ENCODE measurements at places on chromosomes 6 and 20. TPM values are rescaled to one million over a fixed set of nuclear protein-coding genes. Genes with fewer than 3 reads are reported as not detected.

DNA sequence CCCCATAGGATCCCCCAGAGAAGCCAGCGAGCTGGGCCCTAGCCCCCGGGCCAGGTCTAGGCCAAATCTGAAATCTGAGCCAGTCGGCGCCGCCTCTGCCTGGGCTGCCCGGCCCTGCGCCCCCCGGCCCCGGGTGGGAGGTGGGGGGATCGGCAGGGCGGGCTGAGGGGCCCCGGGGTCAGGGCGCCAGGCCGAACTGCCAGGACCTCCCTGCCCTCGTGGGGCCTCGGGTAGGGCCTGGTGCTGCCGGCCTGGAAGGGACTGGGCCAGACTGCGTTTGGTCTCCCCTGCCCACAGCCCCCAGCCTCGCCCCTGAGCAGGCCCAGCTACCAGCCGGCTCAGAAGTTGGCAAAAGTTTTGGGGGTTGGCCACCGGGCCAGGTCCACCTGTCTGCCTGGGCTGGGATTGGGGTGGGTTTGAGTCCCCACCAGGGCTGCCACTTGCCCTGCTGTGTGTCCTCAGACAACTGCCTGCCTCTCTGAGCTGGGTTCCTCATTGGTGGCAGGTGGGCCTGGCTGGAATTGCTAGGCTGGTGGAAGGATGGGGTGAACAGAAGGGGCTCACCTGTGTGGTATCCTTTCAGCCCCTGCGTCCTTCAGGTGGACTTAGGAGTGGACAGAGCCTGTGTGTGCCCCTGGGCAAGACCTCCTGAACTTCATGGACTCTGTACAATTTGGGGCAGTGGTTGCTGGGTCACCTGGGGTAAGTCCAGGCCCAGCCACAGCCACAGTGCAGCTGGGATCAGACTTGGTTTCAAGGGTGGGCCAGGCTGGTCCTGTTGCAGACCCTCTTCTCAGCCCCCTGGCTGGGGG is 801 bp downstream of the SRC start:
- no peak for DNase-seq
- H3K27me3 ChIP-seq: no peaks in the 10 kb centered on the region
- no peaks in the 10 kb centered on the region for H3K36me3 ChIP-seq
- H3K27ac ChIP-seq: peak overlapping the region; percentile 93
- H3K4me3 ChIP-seq: peak overlapping the region; percentile 79

- no peak overlapping the region for H3K27ac ChIP-seq
- DNase-seq: no peak
- no peak overlapping the region for H3K4me3 ChIP-seq
- peaks cover 26% of the 10 kb centered on the region for H3K4me1 ChIP-seq
- H3K36me3 ChIP-seq: no peaks in the 10 kb centered on the region
Observed at GRCh38 chr6:108630050-108630714, 69.5 kb downstream of the FOXO3 start.

DNA sequence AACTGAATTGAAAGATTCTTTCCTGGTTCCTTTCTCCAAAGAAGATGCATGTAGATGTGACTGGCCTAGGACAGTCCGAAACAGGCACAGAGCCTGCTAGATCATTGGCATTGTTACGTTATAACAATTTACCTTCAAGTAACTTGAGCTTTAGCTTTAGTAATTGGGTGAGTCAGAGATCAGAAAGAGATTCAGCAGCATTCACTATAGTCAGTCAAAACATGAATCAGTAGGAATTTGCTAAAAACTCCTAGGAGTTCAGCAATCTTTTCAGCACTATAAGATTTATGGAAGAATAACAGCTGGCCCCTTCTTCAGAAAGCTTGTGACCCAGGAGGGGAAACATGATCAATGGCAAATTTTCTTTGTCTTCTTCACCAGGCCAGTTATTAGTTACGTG is 281.7 kb upstream of the PRDM1 start:
- H3K4me3 ChIP-seq: no peak overlapping the region
- H3K36me3 ChIP-seq: no peaks in the 10 kb centered on the region
- no peaks in the 10 kb centered on the region for H3K27me3 ChIP-seq
- DNase-seq: no peak

- peaks cover 19% of the 10 kb centered on the region for H3K4me1 ChIP-seq
- no peak overlapping the region for H3K4me3 ChIP-seq
- no peak for DNase-seq
Observed at GRCh38 chr20:19210391-19211155, 1.9 kb upstream of the SLC24A3 start.

The SALL4 gene
- 0.14 TPM for total RNA-seq

- H3K4me1 ChIP-seq: no peaks in the 10 kb centered on the region
- H3K27ac ChIP-seq: no peak overlapping the region
- DNase-seq: no peak
- no peaks in the 10 kb centered on the region for H3K27me3 ChIP-seq
Observed at GRCh38 chr6:113160306-113161017, 696.7 kb upstream of the MARCKS start.

DNA sequence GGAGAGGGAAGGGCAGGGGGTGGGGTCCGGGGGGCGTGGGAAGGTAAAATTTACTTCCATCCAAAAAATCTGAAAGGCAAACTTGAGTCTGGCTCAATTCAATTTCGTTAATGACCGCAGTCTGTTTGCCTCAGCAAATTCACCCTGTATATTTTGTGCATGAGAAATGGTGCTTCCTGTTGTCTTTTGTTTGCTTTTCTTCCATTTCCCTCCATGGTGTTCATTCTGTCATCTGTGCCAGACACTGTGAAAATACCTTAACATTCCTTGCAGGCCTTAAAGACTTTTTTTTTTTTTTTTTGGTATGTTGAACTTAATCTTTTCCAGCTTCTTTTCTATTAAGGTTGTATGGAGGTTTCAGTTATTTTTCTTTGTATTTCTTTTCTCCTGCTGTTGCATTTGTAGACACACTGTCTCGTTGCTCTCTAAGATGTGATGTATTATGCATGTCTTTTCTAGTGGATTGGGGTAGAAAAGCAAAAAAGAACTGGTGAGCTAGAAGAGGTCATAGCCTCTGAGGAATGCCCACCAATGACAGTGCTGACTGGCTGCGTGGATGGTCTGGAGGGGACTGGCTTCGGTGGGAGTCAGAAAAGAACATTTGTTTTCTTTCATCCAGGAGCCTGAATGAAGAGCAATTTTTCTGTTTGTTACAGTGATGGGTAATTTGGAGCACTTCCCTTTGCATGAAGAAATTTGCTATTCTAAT is 585.0 kb upstream of the MAP3K7 start:
- no peak for DNase-seq
- no peaks in the 10 kb centered on the region for H3K36me3 ChIP-seq
- no peak overlapping the region for H3K4me3 ChIP-seq
- no peaks in the 10 kb centered on the region for H3K27me3 ChIP-seq
- no peak overlapping the region for H3K27ac ChIP-seq

DNA sequence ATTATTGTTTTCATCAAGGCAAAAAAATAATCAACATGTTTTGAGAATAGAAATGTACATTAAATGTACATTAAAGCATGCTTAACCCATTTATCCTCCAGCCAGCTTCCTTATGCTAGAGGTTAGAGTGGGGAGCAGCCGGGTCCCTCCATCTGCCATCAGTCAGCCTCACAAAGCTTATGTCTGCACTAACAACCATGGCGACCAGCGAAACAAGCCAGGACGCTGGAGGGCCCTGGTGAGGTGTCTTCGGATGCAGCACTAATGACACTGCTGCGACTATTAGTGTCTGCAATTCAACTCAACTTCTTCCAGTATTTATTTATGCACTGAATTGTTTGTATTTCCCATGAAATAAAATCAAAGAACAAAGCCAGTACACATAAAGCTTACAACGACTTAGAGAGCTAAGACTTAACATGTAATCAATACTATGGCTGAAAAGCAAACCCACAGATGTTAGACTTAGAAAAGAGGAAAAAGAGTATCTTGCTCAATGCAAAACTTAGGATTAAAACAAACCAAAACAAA is 6.8 kb downstream of the CLDN20 start:
- H3K4me3 ChIP-seq: no peak overlapping the region
- H3K27me3 ChIP-seq: no peaks in the 10 kb centered on the region
- H3K36me3 ChIP-seq: no peaks in the 10 kb centered on the region
- no peaks in the 10 kb centered on the region for H3K4me1 ChIP-seq
- no peak overlapping the region for H3K27ac ChIP-seq

DNA sequence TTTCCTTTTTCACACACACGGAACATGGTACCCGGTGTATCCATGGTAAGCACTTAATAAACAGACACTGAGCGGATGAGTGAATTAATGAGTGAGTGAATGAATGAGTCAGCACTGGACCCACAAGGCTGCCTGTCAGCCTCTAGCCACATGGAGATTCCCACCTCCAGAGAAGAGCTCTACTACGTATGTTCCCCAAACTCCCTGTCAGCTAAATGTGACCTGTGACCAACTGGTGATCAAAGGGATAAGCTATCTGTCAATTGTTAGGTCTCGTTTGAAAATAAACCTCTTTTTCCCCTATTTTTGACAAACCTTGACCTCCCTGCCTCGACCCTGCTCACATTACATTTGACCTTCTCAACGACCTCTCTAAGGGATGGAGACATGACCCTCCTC is 24.5 kb upstream of the TAF8 start:
- peaks cover 18% of the 10 kb centered on the region for H3K4me1 ChIP-seq
- H3K36me3 ChIP-seq: no peaks in the 10 kb centered on the region
- no peak overlapping the region for H3K27ac ChIP-seq
- H3K4me3 ChIP-seq: no peak overlapping the region
- H3K27me3 ChIP-seq: no peaks in the 10 kb centered on the region
- DNase-seq: no peak

DNA sequence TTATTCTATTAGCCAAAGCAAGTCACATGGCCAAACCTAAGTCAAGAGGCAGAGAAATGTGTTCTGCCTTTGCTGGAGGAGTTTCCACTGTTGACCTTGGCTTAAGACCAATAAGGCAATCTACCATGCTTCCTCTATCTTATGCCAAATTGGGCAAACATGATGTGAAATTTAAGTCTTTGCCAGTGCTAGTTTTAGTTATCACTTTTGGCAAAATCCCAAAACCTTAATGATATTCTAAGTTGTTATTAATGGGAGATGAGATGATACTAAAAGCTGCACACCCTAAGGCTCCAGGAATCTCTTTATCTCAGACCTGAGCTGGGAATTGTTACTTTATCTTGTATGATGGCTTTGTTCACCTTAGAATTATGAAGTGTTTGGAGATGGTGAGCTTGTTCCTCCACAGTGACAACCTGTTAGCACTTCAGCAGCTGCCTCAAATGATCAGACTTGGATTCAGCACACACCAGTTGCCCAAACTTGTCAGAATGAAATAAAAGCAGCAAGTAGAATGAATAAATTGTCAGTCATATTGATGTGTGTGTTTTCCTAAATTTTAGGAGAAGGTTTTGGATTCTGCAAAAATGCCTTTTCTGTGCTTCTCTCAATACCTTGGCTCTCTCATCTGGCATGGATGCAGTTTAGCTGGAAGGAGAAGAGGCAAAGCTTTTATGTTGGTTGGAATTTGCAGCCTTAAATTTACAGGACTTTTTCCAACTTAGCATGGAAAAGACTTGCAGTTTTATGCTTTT is 49.3 kb downstream of the RIN2 start:
- no peaks in the 10 kb centered on the region for H3K36me3 ChIP-seq
- H3K27me3 ChIP-seq: no peaks in the 10 kb centered on the region
- no peak overlapping the region for H3K27ac ChIP-seq
- no peak overlapping the region for H3K4me3 ChIP-seq
- DNase-seq: no peak
- H3K4me1 ChIP-seq: peaks cover 12% of the 10 kb centered on the region

GRCh38 chr6:148415511-148416260 is 73.0 kb downstream of the SASH1 start:
- no peaks in the 10 kb centered on the region for H3K4me1 ChIP-seq
- H3K27me3 ChIP-seq: no peaks in the 10 kb centered on the region
- DNase-seq: no peak
- no peaks in the 10 kb centered on the region for H3K36me3 ChIP-seq
- no peak overlapping the region for H3K27ac ChIP-seq
- no peak overlapping the region for H3K4me3 ChIP-seq

- DNase-seq: no peak
- H3K4me3 ChIP-seq: no peak overlapping the region
- no peaks in the 10 kb centered on the region for H3K36me3 ChIP-seq
- H3K27me3 ChIP-seq: no peaks in the 10 kb centered on the region
Observed at GRCh38 chr20:24049081-24049480, 60.5 kb upstream of the GGTLC1 start.

Data from transverse colon (tissue), 4 donors.